ENCODE measurements at places on chromosomes 1 and 21.

DNA sequence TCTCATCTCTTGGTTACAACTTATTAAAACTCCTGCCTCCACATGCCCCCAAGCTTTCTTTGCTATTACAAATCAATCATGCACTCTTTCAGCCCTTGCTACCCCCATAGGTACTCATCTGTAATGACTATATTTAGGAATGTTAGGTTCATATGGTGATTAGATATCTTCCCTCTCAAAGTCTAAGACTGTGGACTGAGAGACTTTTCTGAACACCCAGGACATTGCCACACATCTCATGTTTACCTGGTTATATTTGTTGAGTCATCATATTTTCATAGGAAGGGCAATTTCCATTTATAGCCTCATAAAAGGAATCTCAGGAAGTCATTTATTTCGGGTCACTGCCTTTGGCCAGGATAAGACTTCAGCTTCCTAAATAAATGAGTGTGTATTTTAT, 81.5 kb upstream of the LPGAT1 start:
- DNase-seq: no peak

DNA sequence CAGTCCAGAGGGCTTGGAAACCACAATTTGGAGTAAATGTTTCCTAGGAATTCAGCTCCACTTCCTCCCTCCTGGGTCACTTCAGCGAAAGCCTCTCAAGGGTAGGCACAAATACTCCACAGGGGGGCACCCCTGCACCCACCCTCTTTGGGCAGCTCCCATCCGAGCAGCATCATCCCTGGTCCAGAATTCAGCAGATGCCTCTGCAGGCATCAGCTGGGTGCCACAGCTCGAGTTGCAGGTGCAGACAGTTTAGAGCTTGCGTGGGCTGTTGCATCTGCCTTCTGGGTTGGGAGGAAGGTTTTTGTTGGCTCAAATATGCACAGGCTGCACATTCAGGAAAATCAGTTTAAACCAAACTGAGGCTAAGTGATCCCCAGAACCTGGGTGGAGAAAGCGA, 25.0 kb downstream of the KANK4 start:
- DNase-seq: no peak

DNA sequence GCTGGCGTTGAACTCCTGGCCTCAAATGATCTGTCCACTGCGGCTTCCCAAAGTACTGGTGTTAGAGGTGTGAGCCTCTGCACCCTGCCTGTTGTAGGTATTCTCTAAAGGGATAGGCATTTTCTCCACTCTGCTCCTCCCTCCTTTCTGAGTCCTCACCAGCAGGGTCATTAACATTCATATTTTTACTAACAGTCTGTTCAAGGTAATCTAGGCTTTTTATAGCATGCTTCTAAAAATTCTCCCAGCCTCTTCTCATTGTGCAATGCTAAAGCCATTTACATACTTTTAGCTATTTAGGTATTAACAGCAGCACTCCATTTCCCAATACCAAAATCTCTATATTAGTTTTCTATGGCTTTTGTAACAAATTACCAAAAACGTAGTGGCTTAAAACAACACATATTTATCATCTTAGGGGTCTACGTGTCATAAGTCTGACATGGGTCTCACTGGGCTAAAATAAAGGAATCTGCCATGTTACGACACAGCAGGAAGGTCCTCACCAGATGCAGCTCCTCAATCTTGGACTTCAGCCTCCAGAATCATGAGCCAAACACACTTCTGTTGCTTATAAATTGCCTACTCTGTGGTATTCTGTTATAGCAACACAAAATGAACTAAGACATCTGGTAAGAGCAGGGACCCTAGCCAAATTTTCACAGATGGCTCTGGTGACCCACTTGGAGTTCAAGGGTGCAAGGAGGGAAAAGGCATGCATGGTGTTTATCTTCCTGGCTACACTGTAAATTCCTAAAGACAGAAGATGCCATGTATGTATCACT, 2.9 kb upstream of the SLC2A7 start:
- DNase-seq: no peak

GRCh38 chr1:110292031-110292741, 47.0 kb upstream of the RBM15 start:
- DNase-seq: peak; percentile 54

GRCh38 chr1:68116643-68117235, 66.3 kb upstream of the DIRAS3 start:
- DNase-seq: peak; percentile 5

DNA sequence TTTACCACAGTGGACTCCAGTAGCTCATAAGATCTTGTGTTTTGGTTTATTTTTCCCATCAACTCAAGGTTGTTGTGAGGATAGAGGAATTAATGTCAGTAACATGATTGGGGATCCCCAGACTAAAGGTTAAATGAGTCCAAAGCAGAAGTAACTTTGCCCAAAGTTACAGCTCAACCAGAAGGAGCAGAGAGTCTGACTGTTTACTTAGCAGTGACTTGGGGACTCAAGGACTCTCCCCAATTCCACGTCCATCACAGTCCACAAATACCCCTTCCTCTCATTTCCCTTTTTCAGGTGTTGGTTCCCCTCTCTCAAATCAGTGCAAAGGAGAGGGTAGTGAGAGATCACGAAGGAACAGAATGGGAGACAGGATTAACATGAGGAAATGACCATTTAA, 4.0 kb upstream of the ETV3 start:
- DNase-seq: no peak

DNA sequence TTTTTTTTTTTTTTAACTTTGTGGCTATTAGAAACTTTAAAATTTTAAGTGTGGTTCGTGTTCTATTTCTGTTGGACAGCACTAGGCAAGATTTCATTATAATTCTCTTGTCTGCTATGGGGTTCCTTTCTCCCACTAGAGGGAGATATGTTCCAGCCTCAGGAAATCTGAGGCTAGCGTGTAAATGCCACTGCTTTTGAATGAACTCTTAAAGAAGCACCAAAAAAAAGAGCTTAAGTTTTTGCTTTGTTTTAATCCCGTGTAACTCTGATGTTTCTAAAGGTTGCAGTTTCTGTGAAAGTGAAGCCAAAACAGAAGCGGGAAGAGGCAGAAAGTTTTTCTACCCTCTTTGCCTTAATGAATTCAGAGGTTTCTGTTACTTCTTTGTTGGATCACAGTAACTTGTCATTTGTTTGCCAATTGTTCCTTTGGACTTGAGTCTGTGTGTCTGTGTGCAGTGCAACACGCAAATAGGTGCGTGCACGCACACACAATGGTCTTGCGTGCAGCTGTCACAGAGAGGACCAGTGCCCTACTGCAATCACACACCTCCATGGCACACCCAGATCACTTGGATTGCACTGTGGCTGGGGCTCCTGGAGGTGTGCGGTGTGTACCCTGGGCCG, 32.3 kb downstream of the HHAT start:
- no peak for DNase-seq

GRCh38 chr1:20255666-20256065, 35.0 kb upstream of the VWA5B1 start:
- peak; percentile 80 for DNase-seq

DNA sequence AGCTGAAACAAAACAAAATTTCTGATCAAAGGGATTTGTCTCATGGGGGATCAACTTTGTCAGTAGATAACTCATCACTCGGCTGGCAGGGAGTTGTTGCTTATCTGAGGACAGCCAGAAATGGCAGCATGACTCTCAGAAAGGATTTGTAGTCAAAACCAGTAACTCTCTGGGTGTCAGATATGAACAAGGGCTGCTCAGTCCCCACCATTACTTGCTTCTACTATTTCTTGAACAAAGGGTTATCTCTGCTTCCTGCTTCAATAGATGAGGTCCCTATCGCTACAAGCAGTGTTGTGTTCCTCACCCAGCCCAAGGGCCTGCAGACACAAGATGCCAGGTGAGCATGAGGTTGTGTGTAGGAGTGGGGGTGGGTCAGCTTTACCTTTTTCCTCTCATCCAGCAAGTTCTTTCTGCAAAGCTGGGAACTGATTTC, 116.2 kb downstream of the PTBP2 start:
- DNase-seq: no peak

GRCh38 chr1:116879478-116880133, 30.1 kb upstream of the PTGFRN start:
- no peak for DNase-seq

DNA sequence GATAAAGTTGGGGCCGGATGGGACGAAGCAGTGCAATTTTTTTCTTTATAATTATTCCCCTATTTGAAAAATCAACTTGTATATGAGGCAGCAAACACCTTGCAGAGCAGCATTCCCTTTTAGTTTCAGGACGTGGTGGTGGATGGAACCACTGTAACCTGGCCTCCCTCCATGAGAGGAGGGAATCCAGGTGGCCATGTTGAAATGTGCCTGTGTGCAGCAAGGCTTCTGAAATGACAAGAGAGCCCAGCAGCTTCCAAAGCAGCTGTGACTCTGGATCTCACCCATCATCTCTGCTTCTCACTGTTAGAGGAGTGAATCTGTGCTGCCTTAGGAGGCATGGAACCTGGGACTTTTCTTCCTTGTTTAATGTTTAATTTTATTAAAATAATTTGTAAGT, 42.3 kb downstream of the NFIA start:
- no peak for DNase-seq
